CD4-positive, alpha-beta T cell treated with Interleukin-15 for 4 hours (primary cell): ENCODE measurements at places on chromosomes 7 and 10.

- DNase-seq = no peak
These were observed 105.1 kb upstream of the TCF7L2 start for GRCh38 chr10:112844681-112845544.

GRCh38 chr10:101467286-101467770, 113.4 kb downstream of the BTRC start:
- peak; percentile 68 for DNase-seq

GRCh38 chr10:31034098-31034909, 2.6 kb upstream of the ZNF438 start:
- DNase-seq = no peak

DNA sequence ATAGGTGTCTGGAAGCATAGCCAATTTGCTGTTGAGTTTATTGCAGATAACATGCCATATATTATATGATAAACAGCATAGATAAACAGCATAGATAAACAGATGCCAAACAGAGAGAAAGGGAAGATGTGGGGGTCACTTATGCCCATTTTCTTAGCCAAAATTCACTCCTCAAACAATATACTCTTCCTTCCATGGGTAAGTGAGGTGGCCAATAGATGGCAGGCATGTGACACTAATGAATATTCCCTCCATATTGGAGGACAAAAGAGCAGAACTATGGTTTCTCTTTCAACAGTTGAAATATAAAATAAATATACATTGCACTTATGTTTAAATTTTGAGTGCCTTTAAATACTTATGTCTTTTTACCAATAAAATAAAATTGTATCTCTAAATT, 1212.8 kb downstream of the REEP3 start:
- DNase-seq = no peak

DNA sequence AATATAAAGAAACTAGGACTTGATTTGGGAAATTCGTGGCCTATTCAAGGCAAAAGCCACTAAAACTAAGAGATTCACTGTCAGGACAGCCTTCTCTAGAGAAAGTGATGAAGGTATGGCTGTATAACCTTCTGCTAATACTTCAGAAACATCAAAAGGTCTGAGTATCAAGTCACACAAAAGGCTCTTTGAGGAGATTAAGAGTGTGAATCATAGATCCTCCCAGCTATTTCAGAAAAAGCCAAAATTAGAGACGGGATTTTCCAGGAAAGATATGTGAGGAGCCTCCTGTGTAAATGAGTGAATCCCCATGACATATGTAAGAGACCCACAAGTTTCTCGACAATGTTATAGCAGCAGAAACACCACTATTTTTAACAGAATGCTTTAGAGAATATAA, 56.2 kb downstream of the UBE3C start:
- no peak for DNase-seq

DNA sequence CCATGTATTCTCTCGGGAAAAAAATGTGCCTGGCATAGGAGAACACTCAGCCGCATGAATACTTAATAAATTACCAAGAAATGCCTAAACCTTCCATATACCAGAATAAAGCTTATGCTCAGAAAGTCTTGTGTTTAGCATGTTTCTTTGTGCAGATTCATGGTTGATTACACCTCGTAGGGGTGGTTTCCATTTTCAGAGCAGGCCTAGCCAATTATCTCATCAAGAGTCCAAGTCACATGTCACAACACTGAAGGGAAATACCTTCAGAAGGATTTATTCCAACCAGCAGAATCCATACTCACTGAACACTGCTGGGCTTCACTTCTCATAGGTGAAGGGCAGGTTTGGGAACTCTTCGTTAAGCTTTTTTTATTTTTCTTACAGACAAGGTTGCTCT, 539.7 kb downstream of the PLXDC2 start:
- DNase-seq = no peak

GRCh38 chr10:110868981-110869380, 2.7 kb upstream of the PDCD4 start:
- DNase-seq = peak; percentile 60

GRCh38 chr10:73894245-73894971, 16.5 kb upstream of the PLAU start:
- DNase-seq = peak; percentile 46

GRCh38 chr7:30660331-30661255, 21.7 kb downstream of the CRHR2 start:
- no peak for DNase-seq

- no peak for DNase-seq
These were observed 140.6 kb downstream of the PTPN20 start for GRCh38 chr10:47051741-47052238.

- no peak for DNase-seq
These were observed 324.7 kb downstream of the TCERG1L start for GRCh38 chr10:130986846-130987245.

GRCh38 chr7:29090836-29091601, 55.3 kb downstream of the CPVL start:
- no peak for DNase-seq

GRCh38 chr10:16119445-16119844, 259.1 kb upstream of the MINDY3 start:
- no peak for DNase-seq
